ENCODE measurements at places on chromosomes 12 and 14.

DNA sequence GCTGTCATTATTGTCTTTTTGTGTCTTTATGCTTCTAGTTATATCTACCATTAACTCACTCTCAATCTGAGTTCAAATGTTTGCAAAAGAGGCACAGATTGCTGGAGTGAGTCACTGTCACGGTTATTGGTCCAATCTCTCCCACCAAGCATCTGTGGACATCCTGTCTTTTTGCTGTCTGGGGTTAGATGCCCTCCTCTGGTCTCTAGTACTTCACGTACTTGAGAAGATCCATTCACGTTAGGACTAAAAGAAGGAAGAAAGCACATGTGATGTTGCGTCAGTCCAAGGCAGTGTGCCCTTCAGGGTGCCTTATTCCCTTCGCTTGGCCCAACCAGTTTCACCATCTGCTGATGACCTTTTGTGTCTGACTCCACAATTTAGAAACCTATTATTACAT lies 72.3 kb upstream of the STXBP6 start:
- no peak for DNase-seq

- no peak for DNase-seq
Observed at GRCh38 chr14:97704316-97704885, 907.2 kb downstream of the VRK1 start.

- DNase-seq: peak; percentile 58
Observed at GRCh38 chr12:112537710-112538396, 119.1 kb downstream of the PTPN11 start.

DNA sequence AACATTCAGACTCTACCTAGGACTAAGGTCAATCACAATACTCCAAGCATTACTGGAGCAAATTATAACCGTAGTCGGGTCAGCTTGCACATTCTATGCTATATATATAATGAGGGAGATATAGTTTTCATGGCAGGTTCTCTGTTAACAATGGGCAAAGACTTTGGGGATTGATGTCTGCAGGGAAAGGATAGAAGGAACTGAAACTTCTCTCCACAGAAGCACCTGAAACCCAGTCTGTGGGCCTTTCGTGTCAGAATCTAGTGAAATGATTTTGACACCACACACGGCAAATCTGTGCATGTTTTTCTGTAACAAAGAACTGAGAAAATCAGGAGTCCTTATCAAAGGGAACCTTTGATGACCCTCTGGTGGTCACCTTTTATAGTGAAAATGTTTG lies 847.4 kb downstream of the NRXN3 start:
- no peak for DNase-seq

DNA sequence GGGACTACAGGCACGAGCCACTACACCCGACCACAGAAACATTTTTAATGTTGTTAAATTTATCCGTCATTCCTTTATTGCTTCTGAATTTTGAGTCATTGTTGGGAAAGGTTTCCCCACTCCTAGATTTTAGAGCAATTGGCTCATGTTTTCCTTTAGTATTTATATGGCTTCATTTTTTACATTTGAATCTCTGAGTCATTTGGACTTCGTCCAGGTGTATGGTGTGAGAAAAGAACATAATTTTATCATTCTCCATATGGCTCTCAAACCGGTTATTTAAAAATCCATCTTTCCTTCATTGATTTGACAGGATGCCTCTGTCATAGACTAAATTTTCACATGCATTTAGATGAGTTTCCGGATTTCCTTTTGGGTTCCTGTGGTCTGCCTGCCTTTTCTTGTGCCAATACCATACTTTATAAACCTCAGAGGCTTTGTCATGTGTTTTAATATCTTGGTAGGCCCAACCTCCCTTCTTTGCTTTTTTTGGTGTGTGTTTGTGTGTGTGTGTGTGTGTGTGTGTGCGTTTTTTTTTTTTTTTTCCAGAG lies 30.9 kb downstream of the LRTM2 start:
- DNase-seq: no peak

DNA sequence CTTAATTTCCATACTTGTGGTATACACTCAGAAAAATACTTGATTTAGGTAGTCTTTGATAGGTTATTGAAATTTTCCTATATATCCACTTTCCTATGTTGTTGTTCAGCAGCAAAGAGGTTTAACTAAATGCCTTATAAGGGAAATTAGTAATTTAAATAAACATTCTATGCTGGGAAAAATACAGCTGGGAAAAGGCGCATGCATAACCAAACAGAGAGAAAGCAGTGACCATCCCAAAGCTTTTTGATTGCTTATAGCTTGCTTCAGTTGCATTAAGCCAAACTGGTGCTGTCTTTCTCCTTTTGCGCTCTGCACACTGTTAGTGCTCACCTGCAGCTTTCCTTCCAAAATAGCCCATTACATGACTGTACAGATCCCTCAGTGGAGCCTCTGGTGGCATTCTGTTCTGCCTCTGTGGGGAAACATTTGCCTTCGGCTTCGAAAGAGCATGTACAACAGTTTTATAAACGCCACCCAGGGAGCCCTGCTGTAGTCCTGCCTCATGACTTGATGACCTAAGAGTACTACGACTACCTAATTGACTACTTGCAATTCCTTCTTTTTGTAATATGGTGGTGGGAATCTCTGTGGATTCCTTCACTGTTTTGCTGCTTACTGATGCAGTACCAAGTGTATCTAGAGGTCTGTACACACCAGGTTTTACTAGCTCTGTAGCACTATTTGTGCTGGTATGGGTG lies 120.8 kb downstream of the RALGAPA1 start:
- DNase-seq: peak; percentile 28

DNA sequence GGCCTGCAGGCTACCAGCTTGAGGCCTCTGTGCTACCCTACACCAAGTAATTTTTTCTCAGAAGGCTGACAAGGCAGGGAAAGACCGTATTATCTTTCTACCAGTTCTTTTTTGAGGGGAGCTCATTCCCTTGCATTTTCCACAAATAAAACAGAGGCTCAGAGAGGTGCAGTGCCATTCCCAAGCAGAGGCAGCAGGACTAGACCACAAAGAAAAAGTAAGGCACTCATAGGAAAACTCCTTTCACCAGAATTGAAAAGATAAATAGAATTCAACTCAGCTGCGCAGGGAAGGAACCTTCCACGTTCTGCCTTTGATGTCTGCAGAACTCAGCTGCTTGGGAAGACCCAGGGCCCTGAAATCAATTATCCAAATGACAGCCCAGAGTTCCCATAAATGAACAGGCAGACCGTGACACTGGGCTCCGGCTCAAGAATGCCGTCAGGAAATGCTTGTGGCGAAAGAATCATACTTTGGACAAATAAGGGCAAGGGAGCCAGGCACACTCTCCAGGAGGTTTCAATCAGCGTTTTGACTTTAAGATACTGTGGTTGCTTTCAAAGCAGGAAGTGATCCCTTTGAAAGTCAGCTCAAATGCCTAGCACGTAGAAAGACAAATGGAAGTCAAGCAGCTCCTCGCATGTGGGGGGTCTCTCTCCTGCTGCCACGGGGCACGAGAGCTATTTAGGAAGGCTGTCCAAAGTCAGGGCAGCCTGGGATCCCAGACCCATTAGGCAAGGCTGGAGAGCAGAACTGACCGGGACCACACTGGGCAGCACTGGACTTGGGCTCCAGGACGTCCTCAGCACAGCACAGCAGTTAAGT lies 14.0 kb downstream of the KCTD10 start:
- peak; percentile 82 for DNase-seq

DNA sequence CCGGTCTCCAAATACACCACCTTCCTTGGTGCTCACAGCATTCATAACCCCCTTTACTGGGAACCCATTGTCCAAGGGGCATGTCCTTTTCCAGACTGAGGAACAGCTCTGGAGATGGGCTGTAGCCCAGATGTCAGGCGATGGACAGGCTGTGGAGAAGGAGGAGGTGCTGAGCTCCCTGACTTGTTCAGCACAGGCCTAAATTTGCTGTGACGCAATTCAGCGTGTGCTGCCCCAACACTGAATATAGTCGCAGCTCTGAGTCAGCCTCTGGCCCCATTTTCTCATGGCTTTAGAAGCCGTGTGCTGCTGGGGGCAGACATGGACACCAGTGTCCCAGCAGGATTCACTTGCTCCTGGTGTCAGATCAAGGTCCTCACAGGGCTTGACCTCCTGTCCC lies 269.1 kb downstream of the EMP1 start:
- DNase-seq: no peak

- peak; percentile 65 for DNase-seq
Observed at GRCh38 chr12:13278249-13278787, 81.8 kb downstream of the EMP1 start.

DNA sequence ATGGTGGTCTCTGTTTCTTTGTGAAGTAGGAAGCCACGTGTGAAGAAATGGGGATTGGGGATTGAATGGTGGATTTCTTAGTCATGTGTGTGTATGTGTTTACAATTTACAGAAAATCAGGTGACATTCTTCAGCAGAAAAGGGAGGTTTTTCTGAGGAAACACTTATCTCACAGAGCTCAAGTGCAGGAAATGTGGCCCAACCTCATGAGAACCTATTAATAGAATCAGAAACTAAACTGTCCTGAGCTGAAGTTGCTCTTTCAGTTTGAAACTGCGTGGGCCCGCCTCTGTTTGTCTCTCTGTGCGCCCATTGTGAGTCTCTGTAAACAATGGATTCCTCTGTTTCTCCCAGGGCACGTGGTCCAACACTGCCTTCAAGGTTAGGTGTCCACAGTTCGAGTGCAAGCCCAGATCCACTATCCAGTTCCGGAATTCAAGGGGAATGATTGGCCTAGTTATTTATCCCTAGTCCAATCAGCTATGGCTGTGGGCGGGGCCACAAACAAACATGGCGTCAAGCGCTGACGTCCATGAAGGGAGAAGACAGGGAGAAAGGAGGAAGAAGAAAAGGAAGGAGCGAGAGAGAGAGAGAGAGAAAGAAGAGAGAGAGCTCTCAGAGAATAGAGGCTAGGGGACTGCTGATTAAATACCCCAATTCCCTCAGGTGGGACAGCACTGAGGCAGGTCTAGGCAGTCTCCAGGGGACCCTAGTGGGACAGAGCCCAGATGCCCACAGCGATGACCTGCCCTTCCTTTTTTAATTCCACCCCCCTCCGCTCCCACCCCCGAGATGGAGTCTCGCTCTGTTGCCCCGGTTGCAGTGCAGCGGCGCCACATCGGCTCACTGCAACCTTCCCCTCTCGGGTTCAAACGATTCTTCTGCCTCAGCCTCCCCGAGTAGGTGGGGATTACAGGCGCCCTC lies 31.4 kb upstream of the C12orf76 start:
- peak; percentile 42 for DNase-seq

DNA sequence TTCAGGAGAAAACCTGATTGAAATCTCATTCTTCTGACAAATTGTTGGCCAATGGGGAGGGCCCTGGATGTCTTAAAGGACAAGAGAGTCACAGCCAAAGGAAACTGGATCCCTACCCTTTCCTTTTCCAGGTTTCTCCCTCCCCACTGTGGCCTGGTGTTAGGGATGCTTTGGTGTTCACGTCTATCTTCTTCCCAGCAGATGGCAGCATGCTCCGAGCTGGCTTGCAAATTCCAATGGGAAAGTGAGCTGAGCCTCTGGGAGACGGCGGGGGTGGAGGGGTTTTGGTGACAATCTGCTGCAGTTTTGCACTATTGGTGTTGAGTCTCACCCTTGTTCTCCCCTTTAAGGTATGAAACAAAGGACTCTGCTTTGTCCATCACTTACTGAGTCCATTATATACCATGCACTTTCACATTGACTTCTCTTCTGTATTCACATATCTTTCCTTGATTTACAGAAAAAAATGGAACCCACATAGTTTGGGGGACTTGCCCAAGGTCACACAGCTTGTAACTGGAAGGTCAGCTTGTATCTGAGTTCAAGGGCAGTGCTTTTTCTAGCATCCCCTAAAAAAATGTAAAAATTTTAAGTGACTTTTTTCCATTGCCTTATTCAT lies 39.3 kb downstream of the CCDC177 start:
- DNase-seq: peak; percentile 73

DNA sequence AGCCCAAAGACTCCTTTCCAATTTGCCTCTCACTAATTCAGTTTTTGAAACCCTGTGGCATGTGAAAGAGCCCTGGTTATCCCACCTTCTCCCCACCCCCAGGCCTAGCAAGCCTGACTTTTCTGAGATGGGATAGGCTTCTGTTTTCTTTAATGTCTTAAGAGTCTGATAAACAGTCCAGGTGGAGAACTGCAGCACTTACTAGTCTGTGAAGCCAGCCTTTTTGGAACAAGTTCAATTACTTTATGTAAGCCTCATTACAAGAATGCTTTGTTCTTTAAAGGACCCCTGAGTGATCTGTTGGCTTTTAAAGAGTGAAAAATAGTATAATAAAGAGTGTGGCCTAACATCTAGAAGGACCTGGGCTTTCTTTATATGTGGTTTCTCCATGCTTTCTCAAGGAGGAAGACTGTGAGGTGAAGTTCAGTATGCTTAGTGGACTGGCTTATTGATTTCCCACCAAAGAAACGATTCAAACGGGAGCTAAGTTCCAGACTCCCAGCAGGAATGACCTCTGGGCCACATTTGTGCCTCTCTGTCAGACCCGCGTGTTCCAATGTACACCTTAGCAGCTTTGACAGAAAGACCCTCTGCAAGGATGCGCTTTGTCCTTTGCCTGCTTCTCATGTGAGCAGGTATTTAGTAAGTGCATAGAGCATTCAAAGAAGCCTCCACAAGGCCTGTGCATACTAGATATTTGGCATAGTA lies 129.5 kb downstream of the DAAM1 start:
- DNase-seq: peak; percentile 53

DNA sequence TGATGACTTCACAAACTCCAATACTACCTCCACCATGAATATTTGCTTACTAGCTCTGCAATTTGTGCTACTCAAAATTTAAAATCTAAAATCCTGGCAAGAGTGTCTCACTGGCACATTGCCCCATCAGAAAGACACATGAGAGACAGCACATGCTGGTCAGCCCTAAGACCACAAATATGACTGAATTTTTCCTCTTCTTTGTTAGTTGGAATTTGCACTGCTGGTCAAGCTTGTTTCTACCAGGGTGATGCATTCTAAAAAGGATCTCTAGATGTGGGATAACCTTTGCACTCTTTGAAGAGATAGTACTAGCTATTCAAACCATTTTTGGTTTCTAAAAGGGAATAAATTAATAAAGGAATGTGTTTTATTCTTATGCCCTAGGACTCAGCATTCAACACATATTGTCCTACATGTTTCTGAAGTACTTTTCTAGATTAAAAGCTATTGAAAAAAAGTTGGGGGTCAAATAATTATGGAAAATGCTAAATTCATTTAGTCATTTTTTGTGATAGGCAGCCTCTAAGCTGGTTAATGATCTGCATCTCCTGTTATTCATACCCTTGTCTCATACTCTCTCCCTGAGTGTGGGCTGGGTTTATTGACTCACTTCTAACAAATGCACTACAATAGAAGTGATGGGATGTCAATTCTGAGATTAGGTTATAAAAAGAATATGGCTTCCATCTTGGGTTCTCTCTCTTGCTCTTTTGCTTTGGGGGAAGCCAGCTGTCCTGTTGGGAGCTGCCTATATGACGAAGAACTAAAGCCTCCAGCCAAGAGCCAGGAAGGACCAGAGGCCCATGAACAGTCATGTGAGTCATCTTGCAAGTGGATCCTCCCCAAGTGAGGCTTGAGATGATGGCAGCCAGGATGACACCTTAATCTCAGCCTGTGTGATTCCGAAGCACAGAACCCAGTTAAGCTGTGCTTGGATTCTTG lies 211.5 kb upstream of the CRY1 start:
- DNase-seq: peak; percentile 90
